ENCODE measurements at places on chromosomes 4 and X.

DNA sequence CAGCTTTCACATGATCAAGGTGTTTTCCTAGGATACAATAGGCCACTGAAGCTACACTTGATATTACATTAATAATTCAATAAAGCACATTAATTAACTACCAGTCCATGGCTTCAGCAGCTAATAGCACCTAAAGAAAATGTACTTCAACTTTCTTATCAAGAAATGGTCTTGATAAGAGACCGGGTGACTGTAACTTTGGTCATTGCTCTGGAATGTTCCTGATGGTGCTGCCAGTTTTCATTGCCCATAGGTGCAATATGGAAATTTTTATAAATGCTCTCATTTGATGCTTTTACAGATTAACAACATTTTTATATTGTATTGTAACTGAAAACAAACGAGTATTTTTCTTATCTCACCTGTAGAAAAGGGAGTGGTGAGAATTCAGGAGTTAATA, 165.4 kb downstream of the SHROOM3 start:
- DNase-seq: no peak

- DNase-seq: peak; percentile 45
Observed at GRCh38 chrX:11386001-11386523, 92.8 kb downstream of the AMELX start.

- DNase-seq: no peak
Observed at GRCh38 chr4:62023633-62024032, 823.5 kb downstream of the ADGRL3 start.

- DNase-seq: no peak
Observed at GRCh38 chr4:99857307-99857706, 36.9 kb downstream of the LAMTOR3 start.

- no peak for DNase-seq
Observed at GRCh38 chr4:165055601-165056000, 1.9 kb downstream of the TRIM75 start.

DNA sequence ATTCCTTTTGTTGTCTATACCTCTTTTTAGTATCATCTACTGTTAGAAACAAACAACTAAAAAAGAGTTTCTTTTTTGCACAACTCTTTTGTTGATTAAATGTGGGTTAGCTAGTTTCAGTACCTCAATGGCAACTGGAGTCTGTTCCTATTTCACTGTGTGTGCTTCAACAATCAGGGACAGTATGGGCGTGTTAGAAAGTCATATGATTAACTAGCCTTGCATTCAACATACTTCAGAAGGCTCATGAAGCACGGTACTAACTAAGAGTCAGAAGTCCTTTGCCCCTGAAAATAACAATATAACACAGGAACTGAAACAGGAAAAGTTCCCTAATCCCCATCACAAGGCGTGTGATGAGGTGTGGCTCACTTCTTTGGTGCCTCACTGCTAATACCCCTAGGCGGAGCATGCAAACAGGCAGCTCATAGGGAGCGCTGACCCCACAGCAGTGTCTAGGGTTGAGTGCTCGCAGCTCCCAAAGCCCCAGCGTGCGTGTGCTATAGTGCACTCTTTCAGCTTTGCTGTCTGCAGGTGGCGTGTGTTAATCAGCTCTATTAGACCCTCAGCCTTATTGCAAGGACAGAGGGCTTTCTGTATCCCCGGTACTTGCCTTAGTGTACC, 203.1 kb upstream of the NDST3 start:
- no peak for DNase-seq

DNA sequence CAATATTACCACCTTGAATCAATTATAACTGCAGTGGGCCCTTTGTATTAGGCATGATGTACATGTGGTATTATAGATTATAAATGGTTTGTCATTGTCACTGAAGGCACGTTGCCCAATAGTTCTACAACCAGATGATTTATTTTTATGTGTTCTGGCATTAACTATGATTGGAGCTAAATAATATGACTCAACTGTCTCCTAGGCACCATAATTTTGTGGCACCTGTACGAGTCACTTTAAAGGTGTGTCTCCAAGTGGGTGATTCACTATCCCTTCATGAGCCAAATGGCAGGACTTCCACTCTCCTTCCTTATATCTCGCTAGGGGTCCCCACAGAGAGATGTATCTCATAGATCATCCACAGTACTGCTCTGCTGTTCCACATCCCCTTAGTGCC, 6.1 kb upstream of the SMPX start:
- no peak for DNase-seq

GRCh38 chr4:7186516-7187167, 5.7 kb upstream of the SORCS2 start:
- no peak for DNase-seq

GRCh38 chr4:6229095-6229494, 28.7 kb upstream of the JAKMIP1 start:
- no peak for DNase-seq

- DNase-seq: no peak
Observed at GRCh38 chr4:155855897-155856296, 10.2 kb downstream of the ASIC5 start.

DNA sequence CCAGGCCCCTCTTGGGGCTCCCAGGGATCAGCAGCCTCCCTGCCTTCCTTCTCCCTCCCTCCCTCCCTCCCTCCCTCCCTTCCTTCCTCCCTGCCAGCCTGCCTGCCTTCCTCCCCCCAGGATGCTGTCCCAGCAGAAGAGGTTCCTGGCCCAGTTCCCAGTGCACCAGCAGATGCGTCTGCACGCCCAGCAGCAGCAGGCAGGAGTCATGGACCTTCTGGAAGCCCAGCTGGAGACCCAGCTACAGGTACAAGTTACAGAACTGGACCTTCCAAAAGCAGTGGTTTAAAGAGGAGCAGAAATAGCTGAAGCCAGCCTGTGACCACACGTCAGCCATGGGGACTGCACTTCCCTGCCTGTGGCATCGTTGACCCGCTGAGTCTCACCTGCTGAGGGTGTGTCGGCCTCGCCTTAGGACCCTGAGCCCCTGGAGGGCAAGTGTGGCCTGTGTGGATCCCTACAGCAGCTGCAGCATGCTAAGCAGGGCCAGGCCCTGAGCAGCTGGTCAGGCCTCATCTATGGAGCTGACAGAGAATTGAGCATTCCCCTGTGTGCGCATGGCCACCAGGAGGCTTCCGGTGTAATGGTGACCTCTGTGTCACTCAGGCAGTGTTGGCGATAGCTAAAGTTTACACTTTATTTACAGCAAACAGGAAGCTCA, 84.7 kb downstream of the CRMP1 start:
- no peak for DNase-seq

DNA sequence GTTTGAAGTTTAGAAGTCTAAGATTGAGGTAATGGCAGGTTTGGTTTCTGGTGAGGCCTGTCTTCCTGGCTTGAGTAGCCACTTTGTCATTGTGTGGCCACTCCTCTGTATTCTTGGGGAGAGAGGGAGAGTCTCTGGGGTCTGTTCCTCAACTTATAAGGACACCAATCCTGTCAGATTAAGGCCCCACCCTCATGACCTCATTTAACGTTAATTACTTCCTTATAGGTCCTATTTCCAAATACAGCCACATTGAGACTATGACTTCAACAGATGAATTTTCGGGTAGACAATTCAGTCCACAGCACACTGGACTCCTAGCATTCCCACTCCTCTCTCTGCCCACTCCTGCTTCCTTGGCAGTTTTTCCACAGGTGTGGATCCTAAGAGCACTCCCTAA, 350.8 kb upstream of the CASK start:
- DNase-seq: no peak

DNA sequence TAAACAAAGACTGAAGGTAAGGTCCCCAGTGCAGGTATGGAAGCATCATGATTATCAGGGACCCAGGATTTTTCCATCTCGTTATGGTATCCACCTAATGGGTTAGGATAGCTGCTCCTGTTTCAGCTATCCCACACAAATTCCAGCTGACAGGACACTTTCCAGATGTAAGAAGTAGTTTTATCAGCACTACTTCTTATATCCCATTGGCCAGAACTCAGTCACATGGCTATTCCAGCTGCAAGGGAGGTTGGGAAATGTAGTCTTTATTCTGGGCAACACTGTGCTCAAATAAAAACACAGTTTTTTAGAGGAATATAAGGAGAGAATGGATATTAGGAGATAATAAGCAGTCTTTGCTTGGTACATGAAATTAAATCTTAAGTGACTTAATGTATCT, 96.7 kb downstream of the SRPX start:
- DNase-seq: no peak

GRCh38 chr4:109383823-109384222, 49.8 kb upstream of the SEC24B start:
- no peak for DNase-seq

GRCh38 chrX:43805579-43805978, 76.7 kb downstream of the MAOB start:
- DNase-seq: no peak

DNA sequence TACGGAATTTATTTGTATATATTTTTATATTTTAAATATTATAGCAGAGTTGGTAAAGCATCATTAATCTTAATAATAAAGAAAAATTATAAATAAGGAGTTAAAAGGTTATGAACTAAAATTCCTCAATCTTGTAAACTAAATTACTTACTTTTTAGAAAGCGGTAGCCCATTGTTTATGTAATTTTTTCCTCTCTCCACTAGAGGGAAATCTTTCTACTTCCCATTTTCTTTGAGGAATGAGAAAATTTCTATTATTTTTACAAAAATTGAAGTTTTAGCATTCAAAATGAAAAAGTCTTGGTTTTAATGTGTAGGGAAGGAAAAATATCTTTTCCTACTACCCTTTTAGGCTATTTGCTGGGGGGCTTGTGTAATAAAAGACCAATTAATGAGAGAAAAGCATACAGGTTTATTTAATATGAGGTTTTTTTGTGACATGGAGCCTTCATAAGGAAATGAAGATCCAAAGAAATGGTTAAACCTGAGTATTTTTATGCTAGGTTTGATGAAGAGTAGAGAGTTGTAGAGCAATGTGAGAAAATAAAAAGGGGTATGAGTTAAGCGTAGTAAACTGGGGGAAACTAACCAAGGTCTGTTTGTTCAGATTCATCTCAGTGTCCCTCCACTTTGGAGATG, 68.7 kb upstream of the ADAD1 start:
- no peak for DNase-seq

DNA sequence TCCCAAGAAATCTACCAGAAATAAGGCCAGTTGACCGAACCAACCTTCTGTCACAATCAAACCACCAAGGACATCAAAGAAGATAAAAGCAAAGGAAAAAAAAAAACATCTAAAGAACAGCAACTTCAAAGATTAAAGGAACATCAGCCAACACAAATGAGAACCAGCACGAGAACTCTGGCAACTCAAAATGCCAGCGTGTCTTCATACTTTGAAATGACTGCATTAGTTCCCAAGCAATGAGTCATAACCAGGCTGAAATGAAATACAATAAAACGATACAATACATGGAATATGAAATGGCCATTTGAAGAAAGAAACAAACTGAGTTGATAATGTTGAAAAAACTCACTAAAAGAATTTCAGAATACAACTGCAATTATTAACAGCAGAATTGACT, 611.6 kb upstream of the GRIA3 start:
- peak; percentile 25 for DNase-seq

GRCh38 chrX:38643903-38644302, 82.6 kb downstream of the TSPAN7 start:
- no peak for DNase-seq

GRCh38 chr4:76896614-76897535, 1.1 kb downstream of the SOWAHB start:
- DNase-seq: peak; percentile 56

DNA sequence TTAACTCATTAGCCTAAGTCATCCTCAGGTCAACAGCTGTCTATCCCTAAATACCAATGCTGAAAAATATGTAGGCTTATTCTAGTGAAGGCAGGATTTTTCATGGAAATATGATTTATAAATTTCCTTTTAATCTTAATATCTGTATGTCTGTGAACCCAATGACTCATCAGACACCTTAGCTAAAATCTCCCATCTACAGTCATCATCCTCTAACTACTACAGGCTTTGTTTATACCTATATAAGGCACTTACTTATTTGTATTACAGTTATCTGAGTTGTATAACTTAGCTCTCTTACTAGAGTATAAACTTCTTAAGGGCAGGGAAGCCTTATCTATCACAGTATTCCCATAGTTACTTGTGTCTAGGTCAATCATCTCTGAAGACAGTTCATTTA, 24.2 kb downstream of the AMMECR1 start:
- no peak for DNase-seq

- DNase-seq: peak; percentile 13
Observed at GRCh38 chr4:16227462-16227868, 1.2 kb upstream of the TAPT1 start.

DNA sequence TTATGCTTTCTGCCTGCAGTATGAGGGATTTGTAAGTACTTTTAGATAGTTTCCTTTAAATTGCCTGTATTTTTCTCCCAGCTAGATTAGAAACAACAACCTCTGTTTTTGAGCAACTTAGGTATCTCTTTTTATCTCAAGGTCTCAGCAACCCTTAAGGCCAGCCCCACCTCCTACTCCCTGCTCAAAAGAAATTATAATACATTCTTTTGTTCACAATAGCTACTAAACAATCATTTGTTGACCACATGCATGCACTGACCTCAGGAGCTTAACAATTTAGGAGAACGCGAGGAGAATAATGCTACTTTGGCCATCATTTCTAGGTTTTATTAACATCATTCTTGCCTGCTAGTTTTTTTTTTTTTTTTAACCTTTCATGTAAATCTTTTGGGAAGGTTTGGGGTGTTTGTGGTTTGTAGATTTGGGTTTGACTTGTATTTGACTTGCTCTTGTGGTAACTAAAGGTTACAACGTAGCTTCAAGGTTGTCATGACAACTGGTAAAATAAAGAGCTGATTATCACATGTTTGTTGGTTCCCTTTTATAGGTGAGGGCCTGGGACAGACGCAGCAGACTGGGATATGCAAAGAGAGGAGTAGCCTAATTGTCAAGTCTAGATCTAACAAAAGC, 145.4 kb upstream of the PLAC1 start:
- no peak for DNase-seq

DNA sequence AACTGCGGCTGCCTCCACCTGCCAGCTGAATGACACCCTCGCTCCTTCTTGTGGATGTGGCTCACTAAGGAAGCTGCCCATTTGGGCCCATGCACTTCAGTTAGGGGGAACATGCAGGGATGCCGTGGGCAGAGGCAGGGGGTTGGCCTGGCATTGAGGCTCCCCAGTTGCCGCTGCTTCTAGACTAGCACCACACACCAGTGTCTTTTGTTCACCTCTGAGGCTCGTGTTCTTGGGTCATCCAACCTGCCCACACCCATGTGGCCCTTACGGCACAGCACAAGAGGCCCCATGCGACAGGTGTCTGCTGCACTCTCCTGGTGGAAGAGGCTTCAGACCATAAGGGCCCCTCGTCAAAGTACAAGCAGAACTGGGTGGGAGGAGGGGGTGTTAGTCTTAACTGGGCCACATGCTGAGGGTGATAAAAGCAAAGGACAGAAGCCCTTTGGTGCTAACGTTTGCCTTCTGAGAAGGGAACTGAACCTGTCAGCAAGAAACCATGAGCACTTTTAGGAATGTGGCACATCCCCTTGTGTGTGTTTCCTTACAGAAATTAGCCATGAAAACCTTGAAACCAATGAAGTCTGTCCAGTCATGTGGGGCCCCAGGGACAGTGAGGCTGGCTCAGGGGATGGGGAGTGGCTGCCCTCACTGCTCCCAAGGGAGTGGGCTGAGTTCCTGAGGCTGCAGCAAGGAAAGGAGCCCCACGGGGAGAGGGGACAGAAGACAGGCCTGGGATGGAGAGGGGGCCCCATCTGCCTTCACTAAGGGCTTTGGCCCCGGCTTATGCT, 39.2 kb downstream of the MAP7D3 start:
- DNase-seq: no peak

GRCh38 chrX:151899622-151900021, 13.1 kb upstream of the MAGEA4 start:
- DNase-seq: no peak

All from AG20443 (cell line).